ENCODE measurements at places on chromosomes 4 and X.

GRCh38 chr4:176191974-176192373 lies 3.4 kb downstream of the SPATA4 start:
- DNase-seq, result no peak

- no peak for DNase-seq
Observed at GRCh38 chr4:89222170-89222569, 85.4 kb downstream of the GPRIN3 start.

- no peak for DNase-seq
Observed at GRCh38 chr4:39855909-39856512, 121.7 kb downstream of the PDS5A start.

- no peak for DNase-seq
Observed at GRCh38 chr4:10205223-10205622, 88.6 kb upstream of the WDR1 start.

DNA sequence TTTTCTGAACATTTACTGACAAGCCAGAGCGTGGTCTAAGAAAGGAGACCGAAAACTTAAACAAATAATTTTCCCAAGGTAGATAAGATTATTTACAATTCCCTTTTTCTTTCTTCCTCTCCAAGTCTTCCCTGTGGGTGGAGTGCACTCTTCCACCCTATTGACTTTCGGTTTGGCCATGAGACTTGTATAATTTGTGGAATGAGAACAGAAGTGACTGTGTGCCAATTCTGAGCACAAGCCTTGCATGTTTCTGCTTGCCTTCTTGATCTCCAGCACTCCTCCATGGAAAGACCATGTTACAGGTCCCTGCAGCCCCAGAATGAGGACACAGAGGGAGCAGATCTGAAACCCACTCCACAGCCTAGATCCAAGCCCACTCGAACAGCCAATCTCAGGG lies 150.0 kb upstream of the HPGD start:
- DNase-seq, result no peak

GRCh38 chr4:124097447-124097846 lies 615.1 kb downstream of the ANKRD50 start:
- DNase-seq, result no peak

DNA sequence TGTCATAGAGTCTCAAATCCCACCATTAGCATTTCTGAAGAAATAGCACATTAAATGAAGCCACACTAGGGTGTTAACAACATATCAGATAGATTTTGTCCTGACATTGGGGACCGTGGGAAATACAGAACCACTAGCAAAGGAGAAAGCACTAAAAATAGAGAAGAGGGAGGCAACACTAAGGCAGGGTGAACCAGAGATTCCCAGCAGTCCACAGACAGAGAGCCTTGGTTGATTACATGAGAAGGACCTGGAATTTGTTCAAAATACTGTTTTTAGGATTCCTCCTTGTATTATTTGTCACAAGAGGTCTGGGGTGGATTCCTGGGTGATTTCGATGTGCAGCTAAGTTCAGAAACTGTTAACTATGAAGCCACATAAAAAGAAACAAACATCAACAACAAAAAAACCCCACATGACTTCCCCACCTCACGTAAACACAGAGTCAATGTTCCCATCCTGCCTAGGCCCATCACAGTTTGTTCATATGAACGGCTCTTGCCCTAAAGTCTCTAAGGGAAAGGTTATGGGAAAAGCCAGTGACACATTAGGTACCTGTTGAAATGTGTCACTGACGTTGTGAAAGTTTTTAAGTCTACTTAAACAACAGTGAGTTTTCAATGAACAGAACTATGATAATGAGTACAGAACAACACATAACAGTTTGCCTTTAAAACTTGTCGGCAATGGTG lies 23.6 kb upstream of the GRSF1 start:
- no peak for DNase-seq

DNA sequence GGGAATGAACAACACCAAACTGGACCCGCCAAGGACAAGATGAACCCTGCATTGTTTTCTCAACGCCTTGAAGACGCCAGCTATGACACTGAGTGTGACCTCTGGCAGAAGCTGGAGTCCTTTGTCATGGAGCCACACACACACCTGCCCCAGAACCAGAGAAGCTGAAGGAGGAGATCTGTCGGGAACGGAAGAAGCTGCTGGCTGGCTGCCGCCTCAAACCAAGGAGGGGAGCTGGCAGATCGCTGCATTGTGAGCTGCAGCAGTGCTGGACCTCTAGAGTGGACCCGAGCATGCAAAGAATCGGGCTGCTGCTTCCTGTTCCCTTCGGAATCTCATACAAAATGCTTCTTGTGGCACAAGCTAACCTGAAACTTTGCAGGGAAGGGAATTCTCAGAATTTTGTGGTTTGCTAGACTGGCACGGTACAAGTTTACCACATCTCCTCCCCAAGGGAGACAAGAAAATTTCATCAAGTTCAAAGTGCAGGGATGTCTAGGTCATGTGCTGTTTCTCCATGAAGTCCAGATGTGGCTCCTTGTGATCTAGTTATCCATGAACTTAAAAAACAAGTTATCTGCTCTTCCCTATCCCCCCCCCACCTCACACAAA lies 23.4 kb upstream of the GLRB start:
- DNase-seq, result peak; percentile 13

GRCh38 chr4:91322961-91323360 lies 980.8 kb upstream of the GRID2 start:
- no peak for DNase-seq

- no peak for DNase-seq
Observed at GRCh38 chr4:79584902-79585301, 176.9 kb upstream of the GK2 start.

GRCh38 chrX:76253432-76253831 lies 80.6 kb downstream of the PBDC1 start:
- DNase-seq, result no peak

GRCh38 chr4:151468715-151469696 lies 60.0 kb downstream of the FHIP1A start:
- no peak for DNase-seq

- no peak for DNase-seq
Observed at GRCh38 chr4:86482306-86483172, 111.6 kb upstream of the PTPN13 start.

GRCh38 chr4:124079174-124079780 lies 633.3 kb downstream of the ANKRD50 start:
- DNase-seq, result no peak

DNA sequence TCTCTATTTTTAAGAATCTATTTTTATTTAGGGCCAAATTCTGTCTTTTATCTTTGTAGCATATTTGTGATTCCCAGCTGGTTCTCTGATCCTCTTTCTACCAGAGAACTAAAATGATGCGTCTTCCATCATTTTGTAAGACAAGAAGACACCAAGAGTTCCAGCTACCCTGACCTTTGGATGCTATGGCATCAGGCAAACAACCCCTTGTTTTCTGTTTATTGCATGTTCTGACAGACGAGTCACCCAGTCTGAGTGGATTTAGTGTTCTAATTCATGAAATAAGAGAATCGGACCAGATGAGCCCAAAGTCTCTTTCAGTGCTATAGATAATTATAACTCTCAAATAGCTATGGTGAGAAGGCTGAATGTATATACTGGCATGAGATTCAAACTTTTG lies 69.7 kb downstream of the ZFYVE28 start:
- DNase-seq, result no peak

DNA sequence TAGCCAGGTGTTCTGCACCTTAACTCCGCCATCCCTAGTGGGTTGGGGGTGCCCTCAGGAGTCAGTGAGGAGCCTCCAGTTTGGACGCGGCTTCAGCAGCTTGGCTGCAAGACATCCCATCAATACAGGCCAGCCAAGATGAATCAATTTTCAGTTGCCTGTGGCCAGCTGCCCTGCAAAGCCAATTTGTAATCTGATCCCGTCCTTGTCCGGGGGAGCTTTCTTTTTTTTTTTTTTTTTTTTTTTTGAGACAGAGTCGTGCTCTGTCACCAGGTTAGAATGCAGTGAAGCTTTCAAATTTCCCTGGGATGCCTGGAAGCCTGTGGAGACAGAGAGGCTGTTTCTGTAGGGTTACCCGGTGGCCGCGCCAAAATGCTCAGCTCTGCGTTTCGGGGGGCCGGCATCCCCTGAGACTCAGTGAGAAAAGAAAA lies 192.5 kb downstream of the ASMT start:
- no peak for DNase-seq

- DNase-seq, result no peak
Observed at GRCh38 chr4:107757864-107758476, 37.9 kb upstream of the PAPSS1 start.

DNA sequence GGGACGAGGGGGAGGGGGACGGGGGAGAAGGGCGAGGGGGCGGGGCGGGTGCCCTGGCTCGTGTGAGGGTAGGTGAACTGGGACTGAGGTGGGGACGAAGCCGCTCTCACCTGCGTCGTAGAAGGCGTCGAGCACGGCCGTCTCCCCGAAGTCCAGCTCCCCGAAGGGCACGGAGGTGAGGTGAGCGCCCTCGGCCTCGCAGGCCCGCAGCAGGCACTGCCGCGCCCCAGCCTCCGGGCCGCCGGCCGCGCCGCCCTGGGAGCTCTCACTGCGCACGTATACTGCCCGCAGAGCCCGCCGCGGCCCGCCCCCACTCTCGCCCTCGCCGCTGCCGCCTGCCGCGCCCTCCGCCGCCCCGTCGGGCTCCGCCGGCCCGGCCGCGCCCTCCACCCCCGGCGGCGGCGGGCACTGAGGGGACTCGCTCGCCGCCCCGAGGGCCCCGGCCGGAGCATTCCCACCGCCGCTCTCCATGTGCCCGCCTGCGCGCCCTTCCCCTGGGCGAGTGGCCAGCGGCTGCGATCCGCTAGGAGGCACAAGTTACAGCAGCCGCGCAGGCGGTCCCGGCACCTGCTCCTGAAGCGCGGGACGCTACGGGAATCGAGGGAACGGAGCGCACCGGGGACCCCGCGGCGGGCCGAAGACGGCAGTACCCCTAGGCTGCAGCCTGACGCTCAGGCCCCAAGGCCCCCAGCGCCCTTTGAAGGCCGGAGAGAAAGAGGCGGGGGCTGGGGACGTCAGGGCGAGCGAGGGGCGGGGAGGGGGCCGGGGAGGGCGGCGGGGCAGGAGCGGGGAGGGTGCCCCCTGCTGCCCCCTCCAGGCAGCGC lies at the start of gene MAP3K15:
TSS of gene MAP3K15 (minus strand) at position 718 of the 824 bp plus-strand sequence. CDS start at position 471, 247 bp downstream.
- no peak for DNase-seq

DNA sequence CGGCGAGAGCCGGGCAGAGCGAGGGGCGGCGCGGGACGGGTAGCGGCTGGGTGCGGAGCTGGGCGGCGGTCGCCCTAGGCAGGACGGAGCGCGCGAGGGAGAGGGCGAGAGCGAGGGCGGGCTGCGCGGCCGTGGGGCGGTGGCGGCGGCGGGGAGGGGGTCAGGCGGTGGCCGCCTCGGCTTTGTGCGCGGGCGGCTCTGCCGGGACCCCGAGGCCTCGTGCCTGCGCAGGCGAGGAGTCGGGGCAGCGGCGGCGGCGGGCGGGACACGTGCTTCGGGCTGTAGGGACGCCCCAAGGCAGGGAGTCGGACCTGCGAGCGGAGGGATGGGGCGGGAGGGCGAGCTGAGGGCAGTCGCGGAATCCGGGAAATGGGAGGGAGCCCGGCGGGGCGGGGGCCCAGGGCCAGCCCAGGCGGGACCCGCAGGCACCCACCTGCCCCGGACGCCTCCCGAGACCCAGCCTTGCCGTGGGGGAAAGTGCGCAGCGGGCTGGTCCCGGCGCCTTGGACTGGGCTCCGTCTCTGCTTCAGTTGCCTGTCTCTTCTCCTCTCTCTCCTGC lies 465 bp downstream of the BMPR1B start:
- no peak for DNase-seq

GRCh38 chr4:122814426-122814825 lies 12.2 kb upstream of the FGF2 start:
- no peak for DNase-seq

- DNase-seq, result no peak
Observed at GRCh38 chrX:108271397-108271787, 166.8 kb downstream of the COL4A6 start.

DNA sequence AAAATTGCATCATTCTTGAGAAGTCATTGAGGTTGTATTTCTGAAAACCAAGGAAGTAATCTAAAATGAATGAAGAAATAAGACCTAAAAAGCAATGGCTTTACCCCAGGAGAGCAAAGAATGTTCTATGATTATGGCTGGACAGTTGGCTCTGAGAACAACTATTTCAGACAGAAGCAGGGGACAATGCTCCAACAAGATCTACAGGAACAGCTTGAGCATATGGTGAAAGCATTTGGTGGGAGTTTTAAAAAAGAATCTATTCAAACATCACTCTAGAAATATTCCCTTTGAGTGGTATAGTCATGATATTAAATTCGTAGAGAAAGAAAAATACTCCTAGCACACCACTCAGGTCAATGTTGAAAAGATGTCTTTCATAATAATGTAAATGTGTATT lies 26.7 kb downstream of the DYNLT3 start:
- no peak for DNase-seq

DNA sequence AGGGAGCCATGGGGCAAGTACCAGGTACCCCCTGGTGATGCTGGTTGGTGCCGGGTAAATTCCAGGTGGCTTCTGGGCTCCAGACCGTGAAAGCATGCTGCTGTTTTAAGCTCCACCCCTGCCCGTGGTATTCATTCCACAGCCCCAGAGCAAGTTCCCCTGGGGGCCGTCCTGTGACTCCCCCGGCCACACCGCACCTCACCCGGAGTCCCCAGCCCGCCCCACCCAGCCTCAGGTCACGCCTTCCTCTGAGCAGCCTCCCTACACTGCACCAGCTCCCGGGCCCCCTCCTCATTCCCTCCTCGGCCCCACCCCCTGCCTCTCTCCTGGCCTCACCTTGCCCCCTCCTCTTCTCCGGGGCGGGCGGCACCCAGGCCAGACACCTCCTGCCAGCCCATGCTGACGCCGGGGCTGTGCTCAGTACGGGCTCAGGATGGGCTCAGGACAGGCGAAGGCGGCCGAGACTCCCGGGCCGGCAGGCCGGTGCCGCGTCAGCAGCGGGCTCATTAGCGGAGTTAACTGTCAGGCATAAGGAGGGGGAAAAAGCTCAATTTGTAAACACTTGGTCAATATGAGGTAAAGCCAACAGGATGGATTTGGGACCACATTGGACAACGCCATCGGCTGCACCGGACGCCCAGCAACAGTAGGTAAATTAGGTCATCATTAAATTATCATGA lies 127.4 kb downstream of the FAM53A start:
- DNase-seq, result no peak

- DNase-seq, result no peak
Observed at GRCh38 chr4:17301869-17302268, 210.0 kb downstream of the QDPR start.

GRCh38 chr4:6592804-6593563 lies 18.0 kb downstream of the MAN2B2 start:
- DNase-seq, result no peak

DNA sequence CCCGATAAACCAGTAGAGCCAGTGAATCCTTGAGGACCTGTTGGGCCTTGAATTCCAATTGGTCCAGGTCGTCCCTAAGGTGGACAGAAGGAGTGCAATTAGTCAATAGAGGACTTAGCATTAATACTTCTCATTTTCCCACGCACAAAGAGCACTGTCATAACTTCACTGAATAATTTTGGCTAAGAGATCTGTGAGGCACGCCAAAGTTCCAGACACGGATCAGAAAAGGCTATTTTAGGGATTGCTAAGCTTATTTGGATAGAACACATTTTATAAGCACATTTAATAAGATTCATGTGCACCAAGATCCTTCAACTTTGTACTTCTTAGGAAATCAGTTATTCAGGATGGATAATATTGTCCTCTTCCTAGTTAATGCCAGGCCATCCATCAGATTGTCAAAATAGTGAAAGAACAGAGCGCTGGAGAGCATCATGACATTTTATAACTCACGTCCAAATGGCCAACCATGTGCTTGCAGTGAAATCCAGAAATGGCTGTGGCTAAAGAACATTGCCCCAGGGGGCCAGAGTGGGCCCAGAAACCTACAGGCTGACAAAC lies 129.8 kb downstream of the ATG4A start:
- DNase-seq, result no peak

GRCh38 chrX:133670383-133670782 lies 255.1 kb upstream of the GPC4 start:
- DNase-seq, result no peak
